ENCODE measurements at places on chromosomes 3 and 15. TPM values are rescaled to one million over a fixed set of nuclear protein-coding genes. Genes with fewer than 3 reads are reported as not detected.

CD86 gene
- not detected for total RNA-seq

FETUB gene
- total RNA-seq = not detected

INO80 gene
- total RNA-seq = 22.3 TPM

RCN2 gene
- 46.6 TPM for total RNA-seq

CEP63 gene
- 26.4 TPM for total RNA-seq

KBTBD13 gene
- not detected for total RNA-seq

RPP25 gene
- 0.50 TPM for total RNA-seq

CLEC3B gene
- 56.3 TPM for total RNA-seq

CMC1 gene
- 5.4 TPM for total RNA-seq

ALDH1A2 gene
- 7.7 TPM for total RNA-seq

LXN gene
- 168 TPM for total RNA-seq

CCR8 gene
- not detected for total RNA-seq

SORD gene
- 8.9 TPM for total RNA-seq

SLC22A14 gene
- 0.17 TPM for total RNA-seq

Measured in fibroblast of lung (primary cell).